ENCODE measurements at places on chromosomes 11 and 22.
A peak's percentile ranks its signal among the peaks of the same experiment; 100 is the strongest.

- no peak for DNase-seq
These were observed 24.1 kb downstream of the OR10D3 start for GRCh38 chr11:124207102-124207792.

- no peak for DNase-seq
These were observed 47.8 kb downstream of the FAM118A start for GRCh38 chr22:45357490-45357889.

GRCh38 chr22:28883917-28884746 lies 760 bp downstream of the ZNRF3 start:
- peak; percentile 33 for DNase-seq

GRCh38 chr22:46036558-46037408 lies 59.8 kb upstream of the WNT7B start:
- peak; percentile 49 for DNase-seq
